ENCODE measurements at places on chromosomes 5 and 9.

- DNase-seq: no peak
Measured at GRCh38 chr5:58383448-58383847, 76.4 kb downstream of the PLK2 start.

GRCh38 chr9:71760901-71761300 is 7.4 kb downstream of the CEMIP2 start:
- DNase-seq: peak; percentile 19

DNA sequence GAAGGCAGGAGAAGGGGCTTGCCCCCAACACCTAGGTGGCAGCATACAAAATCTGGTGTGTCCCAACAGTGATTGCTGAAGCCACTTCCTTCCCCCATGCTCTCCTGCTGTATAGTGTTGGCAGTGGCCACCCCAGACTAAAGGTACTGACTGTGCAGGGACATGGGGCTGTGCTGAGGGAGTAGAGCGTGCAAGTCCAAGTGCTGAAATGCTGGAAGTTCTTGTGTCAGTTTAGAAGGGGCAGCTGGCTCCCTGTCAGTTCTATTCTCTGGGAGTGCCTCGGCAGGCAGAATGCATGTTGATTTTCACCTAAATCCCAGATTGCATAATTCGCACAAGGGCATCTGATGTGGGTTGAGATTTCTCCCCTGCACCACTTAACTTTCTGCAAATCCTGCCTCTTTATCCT is 68.6 kb downstream of the GDNF start:
- no peak for DNase-seq

GRCh38 chr9:72951520-72952380 is 1.1 kb downstream of the ALDH1A1 start:
- DNase-seq: no peak

DNA sequence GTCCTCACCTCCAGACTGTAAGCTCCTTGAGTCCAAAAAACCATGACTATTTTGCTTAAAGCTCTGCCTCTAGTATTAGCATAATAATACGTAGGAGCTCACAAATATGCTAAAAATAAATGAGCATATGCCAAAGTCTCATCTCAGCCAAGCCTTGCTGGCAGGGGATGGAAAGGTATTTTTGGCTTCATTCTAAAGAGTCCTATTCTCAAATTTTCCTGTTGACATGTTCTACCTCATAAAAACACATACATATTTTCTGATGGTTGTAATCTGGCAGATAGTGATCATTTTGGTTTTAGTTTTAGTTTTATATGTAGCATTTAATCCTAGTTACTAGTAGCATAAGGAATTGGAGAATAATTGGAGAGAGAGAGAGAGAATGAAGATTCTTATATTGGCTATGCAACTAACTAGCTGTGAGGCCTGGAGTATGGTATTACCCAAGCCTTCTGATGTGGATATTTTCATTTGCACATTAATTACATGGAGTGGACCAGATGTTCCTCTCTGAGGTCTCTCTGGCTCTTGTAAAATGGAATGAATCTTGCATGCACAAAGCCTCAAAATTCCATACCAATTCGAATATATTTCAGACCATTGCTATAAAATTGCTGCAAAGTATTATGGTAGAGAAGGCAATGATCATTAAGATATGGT is 55.8 kb downstream of the PIP5K1B start:
- no peak for DNase-seq

- no peak for DNase-seq
Measured at GRCh38 chr9:17519761-17520160, 59.1 kb upstream of the SH3GL2 start.

DNA sequence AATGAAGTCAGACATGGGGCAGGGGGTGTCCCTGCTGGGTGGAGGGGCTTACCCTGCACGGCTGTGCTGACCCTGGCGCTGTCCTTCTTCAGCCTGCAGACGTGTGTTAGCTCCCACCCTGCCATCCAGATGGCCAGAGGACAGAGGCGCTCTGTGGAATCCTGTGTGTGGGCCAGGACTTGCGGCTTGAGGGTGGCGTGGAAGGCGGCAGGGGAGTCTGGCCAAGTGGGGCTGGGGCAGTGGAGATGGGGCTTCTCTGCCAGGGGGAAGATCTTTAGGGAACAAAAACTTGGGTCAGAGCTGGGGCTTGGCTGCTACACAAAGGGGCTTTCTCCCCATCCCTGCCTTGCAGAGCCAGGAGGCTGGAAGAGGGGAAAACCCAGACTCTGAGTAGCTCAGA is 46.5 kb upstream of the SYNPO start:
- no peak for DNase-seq

- DNase-seq: no peak
Measured at GRCh38 chr5:95725937-95726810, 5.0 kb upstream of the RHOBTB3 start.

GRCh38 chr5:147750065-147750464 is 32.5 kb downstream of the JAKMIP2 start:
- DNase-seq: no peak

GRCh38 chr9:88985616-88986015 is 5.7 kb upstream of the S1PR3 start:
- DNase-seq: no peak

- DNase-seq: no peak
Measured at GRCh38 chr9:530681-531080, 310.8 kb upstream of the DMRT1 start.

DNA sequence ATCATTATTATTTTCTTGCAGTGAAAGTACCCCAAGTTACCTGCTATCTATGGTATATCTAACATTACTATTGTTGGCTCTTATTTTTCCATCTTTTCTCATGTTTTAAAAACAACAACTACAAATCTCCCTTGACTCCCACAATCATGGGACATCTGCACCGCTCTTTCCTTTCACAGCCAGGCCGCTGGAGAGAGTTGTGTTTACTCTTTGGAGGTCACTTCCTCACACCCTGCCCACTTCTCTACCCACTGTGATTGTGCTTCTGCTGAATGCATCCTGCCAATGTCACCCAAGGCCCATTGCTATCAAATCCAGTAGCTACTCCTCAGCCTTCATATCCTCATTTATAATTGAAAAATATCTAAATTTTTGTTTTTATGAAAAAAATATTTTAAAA is 29.7 kb downstream of the SLC28A3 start:
- no peak for DNase-seq

GRCh38 chr5:151405334-151406160 is 41.9 kb upstream of the SLC36A1 start:
- DNase-seq: no peak

GRCh38 chr5:24767086-24767485 is 122.3 kb upstream of the CDH10 start:
- no peak for DNase-seq

DNA sequence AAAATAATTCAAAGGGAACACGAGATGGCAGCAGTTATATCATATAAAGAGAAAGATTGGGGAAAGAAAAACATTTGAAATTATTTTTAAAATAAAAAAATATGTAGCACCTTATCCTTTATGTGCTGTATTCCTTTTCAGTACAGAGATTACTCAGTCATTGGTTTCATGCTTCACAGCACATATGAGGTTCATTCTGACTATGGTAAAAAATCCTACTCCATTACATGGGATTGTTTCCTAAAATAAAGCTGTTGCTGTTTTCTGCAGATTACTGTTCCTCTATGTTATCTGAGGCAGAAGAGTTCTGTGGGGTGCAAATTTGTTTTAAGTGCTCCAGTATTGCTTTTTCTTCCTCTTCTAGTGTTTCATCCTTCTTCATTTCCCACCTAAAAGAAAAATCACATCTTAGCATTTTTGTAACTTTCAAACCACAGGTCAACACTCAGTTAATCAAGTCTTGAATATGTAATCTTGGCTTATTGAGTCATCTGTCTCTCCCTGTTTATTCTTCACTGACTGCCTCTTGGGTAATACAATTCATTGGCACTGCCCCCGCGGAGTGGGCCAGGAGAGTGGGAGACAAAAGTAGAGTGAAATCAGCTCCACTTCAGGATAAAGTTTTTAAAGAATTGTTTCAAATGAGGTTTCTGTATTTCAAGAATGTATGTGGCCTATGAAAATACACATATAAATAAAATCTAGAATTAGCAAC is 412.5 kb upstream of the POU5F2 start:
- DNase-seq: no peak

DNA sequence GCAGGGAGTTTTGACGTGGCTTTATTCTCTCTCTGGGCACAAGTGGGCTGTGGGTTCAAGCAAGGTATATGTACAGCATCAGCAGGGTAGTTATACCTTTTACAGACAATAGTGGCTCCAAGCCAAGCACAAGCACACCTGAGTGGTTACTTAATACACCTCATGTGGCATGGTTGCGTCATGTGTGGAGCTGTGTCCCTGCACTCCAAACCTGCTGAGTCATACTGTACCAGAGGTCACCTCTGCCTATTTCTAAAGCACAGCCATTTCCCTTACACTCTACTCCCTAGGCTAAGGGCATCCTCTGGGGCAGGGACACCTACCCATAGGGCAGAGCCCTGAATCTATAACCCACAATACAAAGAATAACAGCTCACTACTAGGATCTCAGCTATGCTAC is 147.3 kb downstream of the OSTF1 start:
- DNase-seq: no peak

- DNase-seq: no peak
Measured at GRCh38 chr5:35202319-35203111, 27.8 kb downstream of the PRLR start.

GRCh38 chr9:6382681-6383080 is 30.3 kb upstream of the UHRF2 start:
- no peak for DNase-seq

- no peak for DNase-seq
Measured at GRCh38 chr5:6461793-6462650, 13.4 kb downstream of the UBE2QL1 start.

DNA sequence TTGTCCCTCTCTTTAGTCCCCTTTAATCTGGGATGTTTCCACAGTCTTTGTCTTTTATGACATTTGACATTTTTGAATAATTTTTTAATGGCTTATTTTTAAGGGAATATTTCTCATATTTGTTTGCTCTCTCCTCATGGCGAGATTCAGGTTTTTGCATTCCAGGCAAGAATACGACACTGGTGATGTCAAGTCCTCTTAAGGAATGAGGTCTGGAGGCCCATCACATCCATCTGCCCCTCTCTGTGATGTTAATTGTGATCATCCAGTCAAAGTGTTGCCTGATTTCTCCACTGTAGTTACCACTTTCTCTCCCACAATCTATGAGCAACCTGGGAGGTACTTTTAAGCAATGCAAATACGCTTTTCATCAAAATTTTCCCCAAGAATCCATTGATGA is 193.2 kb downstream of the MAST4 start:
- no peak for DNase-seq

DNA sequence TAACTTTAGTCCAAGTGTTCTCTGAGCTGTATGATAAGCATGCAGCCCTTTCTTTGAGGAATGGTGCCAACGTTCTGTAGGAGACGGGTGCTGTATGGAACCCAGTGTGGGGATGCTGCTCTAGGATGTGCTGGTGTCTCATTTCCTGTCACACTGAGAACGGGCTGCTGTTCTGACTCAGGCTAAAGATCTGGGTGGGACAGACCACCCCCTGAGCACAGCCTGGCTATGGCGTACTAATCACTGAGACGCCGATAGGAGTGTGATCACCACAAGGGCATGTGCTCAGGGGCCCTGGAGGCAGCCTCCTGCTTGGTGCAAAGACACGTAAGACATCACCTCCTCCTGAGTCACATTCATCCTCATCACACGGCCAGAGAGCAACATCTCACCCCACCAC is 240.4 kb downstream of the IRX2 start:
- no peak for DNase-seq

DNA sequence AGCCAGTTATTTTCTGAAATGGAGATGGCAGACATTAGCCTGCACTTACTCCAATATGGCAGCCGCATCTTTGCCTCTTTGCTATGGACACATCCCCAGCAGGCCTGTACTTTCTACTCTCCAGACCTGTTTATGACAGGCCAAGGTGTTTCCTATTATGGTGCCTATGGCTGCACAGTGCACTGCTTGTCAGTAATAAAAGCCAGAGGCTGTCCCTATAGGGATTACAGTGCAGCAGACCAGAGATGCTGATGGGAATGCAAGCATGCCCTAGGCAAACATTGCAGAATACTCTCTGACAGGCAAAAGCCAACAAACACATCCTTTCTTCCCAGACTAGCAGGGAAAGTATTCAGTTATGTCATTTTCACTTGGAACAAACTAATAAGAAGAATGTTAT is 442.9 kb downstream of the RAB3C start:
- DNase-seq: peak; percentile 5

- no peak for DNase-seq
Measured at GRCh38 chr5:78476795-78477194, 116.4 kb downstream of the SCAMP1 start.

DNA sequence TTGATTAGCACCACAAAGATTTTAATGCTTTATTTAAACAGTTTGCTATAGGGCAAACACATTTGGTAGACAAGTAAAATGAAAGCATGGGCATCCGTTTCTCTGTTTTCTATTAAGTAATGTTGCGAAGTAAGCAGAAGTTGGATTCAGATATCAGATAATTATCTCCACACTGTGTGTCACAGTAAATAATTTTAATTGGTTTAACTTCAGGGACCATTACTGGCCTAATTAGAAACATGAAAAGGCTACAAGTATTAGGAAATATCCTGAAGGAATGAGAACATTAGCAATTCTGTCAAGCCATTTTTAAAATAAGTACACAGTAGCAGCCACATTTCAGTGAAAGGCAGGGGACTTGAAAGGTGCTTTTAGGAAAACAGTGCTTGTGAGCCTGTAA is 975.4 kb downstream of the NR2F1-AS1 start:
- DNase-seq: no peak

DNA sequence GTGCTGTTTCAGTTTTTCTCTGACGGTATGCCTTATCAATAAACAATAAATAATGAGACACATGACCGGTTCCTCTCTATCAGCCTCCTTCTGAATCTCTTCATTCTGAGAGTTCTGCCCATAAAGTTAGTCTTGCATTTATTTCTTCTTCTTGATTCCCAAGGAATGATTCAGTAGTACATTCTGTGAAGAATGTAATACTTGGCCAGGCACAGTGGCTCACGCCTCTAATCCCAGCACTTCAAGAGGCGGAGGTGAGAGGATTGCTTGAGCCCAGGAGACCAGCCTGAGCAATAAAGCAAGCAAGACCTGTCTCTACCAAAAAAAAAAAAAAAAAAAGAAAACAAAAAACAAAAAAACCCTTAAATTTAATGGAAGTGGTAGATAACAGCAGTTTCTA is 53.9 kb downstream of the PAM start:
- DNase-seq: no peak

DNA sequence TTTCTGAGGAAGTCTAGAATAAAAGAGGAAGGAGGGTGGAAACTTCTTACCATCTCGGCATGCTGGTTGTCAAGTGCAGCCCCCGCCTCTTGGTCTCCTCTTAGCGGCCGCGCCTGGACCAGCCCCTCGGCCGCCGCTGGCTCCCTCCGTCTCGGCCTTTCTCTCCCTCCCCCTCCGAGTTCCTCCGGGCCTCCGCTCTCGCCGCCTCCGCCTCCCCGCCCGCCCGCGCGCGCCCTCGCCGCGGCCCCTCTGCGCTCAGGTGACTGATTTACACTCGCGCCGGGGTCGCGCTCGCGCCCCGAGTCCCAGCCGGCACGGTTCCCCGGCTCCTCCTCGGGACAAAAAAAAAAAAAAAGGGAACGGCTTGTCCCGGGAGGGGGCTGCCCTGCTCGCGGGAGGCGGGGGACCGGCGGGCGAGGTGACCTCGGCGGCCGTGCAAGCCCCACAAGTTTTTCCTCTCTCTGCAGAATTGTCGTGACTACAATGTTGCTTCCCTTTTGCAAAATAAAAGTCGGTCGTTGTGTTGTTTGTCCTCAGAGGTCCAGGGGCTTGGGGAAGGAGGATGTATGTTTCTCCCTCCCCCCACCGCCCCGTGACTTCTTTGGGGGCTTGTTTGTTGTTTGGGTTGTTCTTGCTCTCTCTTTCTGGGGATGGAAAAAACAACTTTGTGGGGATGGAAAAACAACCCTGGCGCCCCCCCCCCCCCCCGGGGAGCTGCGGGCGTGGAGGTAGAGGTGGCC is at the start of gene BNC2:
Gene BNC2 (minus strand): TSS at position 75 of the 740 bp plus-strand sequence. CDS start 22 bp downstream, at position 53.
- DNase-seq: no peak
